NCI-H1436 (cell line): ENCODE measurements at places on chromosomes 4 and X.

DNA sequence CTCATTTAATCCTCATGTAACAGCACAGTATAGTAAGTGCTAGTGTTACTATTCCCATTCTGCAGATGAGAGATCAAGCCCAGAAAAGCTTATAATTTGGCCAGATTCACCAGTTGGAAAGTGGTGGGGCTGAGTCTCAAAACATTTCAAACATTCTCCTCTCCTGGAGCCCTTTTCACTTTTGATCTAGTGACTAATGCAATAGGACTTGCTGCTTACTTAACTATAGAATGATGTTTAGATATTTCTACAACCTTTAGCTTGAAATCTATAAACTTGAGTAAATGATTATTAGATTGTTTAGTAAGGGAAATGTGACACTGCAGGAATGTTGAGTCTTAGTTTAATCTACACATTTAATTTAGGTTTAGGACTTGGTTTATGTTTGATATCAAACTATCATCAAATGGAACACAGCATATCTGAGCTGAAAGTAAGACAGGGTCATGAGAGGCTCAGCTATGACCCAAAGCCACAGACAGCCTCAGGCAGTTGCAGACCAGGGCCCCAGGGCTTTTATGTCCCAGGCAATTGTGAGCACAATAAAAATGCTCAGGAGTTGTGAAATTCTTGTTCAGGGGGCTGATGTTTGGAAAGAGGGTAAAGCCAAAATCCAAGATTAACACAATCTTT, 199.5 kb upstream of the HS3ST1 start:
- DNase-seq = no peak

DNA sequence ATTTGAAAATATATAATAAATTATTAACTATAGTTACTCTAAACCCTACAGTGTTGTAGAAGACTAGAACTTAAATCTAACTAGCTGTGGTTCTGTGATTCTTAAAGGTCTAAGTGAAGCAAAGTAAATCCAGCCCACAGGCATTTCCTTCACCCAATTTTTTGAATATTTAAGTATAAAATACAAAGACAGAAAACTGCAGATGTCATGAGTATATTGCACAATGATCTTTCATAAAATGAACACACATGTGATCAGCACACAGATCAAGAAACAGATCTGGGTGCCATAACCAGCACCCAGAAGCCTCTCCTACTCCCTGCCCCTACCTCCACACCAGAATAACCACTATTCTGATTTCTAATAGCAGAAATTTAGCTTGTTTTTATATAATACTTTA, 82.9 kb downstream of the CAMK2D start:
- no peak for DNase-seq

- DNase-seq = no peak
Measured at GRCh38 chr4:142194905-142195304, 558.5 kb downstream of the IL15 start.

DNA sequence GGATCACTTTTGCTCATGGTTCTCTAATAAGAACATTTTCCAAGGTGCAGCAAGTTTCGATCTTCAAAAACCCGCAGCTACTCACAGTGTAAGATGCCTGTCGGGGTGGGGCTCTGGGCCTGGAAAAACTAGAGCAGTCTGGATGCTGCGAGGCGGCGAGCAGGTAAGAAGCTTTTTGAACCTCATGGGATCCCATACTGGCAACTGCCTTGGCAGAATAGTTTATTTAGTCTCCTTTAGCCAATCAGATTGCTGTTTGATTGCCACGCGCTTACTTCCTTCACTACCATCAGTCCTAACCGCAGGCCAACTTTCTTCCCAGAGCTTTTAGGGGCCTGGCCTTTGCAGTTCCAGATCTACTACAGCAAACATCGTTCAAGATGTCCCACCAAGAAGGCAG, 61.3 kb upstream of the MAGEB10 start:
- DNase-seq = no peak
